ENCODE measurements at places on chromosomes 16 and 17.
A peak's percentile ranks its signal among the peaks of the same experiment; 100 is the strongest.

DNA sequence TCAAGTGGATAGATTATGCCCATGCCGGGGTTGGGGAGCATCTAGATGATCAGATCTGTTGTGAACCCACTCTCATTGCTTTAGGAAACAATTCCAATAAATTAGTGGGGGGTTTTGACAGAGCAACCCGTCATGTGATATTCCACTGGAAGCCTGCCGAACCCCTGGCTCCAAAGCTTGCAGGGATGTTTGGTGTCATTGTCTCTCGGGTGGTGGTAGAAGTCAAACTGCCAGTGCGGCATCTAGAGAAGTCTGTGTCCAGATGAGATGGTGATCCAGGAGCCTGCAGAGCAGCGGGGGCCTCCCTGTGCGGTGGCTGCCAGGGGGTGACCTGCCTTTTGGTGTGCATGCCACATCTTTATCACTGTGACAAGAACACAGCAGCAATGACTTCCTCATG, 91.7 kb downstream of the SHISA6 start:
- DNase-seq = no peak

DNA sequence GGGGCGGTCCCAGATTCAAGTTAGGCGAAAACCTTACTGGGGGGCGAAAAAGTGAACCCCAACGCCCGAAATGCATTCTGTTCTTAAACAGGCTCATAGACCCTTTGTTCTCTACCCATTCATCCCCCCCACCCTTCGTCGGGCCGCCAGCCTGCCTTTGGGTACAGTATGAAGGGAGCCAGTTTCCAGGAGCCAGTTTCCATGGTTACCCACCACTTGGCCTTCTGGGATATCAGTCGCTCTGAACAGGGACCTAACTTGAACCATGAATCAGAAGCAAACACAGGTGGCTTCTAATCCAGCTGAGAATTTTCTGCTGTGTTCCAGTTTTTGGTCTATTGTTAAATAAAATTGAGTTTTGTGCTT, 532 bp downstream of the DHX40 start:
- peak; percentile 29 for DNase-seq

- DNase-seq = no peak
These were observed 21.1 kb downstream of the KRT23 start for GRCh38 chr17:40916366-40916765.

GRCh38 chr17:79657861-79658810, 47.3 kb upstream of the RBFOX3 start:
- no peak for DNase-seq

DNA sequence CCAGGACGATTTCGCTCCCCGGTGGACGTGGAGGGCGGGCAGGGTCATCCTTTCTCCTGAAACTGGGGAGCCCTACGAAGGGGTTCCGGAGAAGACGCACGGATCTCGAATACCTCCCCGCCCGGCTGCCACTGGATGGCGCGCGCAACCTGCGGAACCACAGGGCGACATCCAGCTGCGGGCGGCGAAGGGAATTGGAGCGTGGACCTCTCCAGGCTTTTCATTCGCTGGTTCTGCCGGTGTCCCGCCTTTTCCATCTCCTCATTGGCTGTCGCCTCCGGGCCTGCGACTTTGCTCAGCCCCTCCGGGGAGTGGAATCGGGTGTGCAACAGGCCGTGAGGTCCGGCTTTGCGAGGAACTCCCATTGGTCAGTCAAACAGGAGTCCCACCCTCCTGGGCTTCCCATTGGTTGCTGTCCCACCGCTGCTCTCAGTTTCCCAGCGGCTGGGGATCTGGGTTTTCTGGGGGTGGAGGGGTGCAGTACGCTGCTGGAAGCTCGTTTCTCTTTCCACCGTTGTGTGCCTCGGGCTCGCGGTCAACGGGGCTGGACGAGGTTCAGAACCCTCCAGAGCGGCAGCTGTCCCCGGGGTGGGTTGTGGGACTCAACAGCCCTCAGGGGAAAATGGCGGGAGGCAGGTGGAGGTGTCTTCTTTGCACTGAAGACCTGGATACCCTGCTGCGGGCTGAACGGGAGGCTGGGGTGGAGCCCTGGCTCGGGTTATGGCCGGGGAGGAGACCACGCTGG, 14.5 kb downstream of the OR1D5 start:
- peak; percentile 91 for DNase-seq

DNA sequence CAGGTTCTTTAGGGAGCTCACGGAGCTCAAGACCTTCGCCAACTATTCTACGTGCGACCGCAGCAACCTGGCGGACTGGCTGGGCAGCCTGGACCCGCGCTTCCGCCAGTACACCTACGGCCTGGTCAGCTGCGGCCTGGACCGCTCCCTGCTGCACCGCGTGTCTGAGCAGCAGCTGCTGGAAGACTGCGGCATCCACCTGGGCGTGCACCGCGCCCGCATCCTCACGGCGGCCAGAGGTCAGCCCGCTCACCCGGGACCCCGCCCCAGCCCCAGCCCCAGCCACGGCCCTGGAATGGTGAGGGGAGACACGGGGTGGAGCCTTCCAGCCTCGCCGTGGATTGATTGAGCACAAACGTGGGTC, 13.5 kb downstream of the SARM1 start:
- no peak for DNase-seq

DNA sequence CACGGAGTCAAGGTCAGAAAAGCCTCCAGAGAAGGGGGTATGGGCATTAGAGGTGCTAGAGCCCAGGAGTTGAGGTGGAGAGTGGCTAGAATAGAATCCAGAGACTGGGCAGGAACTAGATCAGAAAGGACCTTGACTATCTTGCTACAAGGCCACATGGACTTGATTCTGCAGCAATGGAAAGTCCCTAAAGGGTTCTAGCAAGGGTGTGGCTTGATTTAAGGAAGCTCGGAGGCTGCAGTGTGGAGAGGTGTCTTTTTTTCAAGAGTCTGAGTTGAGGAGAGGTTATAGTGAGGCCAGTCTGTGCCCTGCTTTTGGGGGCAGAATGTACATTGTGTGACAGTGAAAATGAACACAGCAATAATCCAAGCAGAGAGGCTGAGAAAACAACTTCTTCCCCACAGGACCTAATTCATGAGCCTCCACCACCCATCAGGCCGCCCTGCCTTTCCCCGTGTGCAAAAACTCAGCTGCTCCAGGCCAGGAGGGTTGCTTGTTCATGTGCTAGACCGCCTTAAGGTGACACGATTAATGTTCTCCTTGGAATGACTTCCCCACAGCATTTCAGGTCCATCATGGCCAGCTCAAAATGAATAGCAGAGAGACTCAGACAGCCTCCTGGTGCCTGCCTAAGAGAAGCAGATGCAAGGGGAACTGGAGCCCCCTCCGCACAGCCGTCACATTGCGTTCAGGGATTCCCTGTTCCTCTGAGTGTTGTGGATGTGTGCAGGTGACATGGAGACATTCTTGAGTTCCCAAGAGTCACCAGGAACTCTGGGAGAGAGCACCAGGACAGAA, 8.7 kb upstream of the BEAN1 start:
- no peak for DNase-seq

GRCh38 chr16:75789237-75789636, 62.9 kb upstream of the CPHXL start:
- DNase-seq = peak; percentile 10

GRCh38 chr17:74128456-74129211, 74.8 kb upstream of the RPL38 start:
- DNase-seq = no peak

DNA sequence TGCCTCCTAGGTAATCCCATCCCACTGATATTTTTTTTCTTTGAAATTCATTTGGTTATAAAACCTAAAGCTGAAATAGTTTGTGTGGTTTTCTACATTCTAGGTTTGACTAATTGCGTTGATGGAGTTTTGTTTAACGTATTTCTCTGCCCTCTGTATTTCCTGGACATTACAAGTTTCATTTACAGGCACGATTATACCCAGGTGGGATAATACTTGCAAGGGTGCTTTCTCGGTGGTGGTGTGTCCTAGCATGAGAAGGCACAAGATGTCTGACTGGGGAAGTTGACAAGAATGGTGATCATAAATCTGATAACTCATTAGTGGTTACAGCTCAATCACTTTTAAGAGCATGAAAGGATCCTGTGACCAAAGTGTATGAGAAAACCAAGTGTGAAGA, 45.0 kb downstream of the DYNLRB2 start:
- no peak for DNase-seq

DNA sequence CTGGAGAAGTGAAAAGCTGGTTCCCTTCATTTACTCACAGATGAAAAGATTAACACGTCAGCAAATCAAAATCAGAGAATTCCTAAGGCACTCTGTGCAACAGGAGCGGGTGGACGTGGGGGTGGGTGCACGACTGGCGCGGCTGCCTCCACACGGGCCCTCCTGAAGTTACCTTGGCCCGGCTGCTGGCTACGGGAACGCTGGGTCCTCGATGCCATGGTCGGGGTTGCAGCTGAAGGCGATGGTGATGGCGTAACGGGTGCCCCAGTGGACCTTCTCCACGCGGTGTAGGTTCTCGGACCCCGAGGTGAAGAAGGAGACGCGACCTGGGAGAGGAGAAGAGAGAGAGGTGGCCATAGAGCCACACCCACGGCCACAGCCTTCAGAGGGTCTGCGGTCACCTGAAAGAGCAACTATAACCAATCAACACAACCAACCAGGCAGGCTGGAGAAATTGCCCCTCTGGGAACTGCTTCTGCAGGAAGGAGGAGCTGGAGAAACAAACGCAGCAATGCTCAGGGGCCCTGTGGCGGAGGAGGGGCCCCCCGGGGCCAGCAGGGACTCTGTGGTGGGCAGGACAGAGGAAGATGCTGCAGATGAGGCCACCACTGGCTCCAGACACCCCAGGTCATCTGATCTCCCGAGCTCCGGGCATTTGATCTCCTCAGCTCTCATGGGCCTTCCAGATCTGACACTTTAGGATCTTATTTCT, 20.8 kb downstream of the UTS2R start:
- DNase-seq = no peak

DNA sequence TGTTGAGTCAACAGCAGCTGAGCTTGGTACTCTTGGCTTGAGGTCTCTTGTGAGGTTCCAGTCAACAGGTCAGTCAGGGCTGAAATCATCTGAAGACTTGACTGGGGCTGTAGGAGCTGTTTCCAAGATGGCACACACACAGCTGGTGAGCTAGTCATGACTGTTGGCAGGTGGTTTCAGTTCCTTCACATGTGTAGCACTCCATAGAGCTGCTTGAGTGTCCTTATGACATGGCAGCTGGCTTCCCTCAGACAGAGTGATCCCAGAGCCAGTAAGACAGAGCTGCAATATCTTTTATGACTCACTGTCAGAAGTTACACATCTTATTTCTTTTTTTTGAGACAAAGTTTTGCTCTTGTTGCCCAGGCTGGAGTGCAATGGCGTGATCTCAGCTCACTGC, 19.5 kb upstream of the GAS7 start:
- DNase-seq = no peak

DNA sequence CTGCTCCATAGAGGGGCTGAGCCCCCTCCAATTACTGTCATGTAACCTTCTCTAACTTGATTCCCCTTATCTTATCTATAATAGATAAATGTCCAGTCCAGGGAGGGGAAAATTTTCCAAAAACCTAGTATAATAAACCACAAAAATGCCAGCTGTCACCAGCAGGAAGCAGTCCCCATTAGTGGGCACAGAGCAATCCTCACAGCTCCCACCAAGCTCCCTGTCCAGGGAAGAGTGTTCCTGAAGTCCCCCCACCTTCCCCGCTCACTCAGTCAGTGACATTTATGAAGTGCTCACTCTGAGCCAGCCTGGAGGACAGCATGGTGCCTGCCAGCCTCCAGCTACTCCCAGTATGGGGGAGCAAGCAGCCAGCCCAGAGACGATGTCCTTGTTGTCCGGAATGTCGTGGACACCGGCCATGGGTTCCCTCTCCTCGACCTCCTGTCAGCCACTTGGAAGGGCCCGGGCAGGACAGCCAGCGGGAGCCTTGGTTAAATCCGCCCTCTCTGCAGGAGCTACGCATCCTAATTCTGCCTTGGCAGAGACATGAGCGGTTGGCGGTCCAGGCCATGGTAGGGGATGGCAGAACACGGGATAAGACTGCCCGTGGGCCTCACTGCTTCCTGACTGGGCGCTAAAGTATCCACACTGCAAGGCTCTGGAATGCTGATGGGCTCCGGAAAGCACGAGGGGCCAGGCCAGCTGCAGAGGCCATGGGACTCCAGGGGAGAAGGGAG, 102.0 kb upstream of the CDH5 start:
- DNase-seq = no peak

DNA sequence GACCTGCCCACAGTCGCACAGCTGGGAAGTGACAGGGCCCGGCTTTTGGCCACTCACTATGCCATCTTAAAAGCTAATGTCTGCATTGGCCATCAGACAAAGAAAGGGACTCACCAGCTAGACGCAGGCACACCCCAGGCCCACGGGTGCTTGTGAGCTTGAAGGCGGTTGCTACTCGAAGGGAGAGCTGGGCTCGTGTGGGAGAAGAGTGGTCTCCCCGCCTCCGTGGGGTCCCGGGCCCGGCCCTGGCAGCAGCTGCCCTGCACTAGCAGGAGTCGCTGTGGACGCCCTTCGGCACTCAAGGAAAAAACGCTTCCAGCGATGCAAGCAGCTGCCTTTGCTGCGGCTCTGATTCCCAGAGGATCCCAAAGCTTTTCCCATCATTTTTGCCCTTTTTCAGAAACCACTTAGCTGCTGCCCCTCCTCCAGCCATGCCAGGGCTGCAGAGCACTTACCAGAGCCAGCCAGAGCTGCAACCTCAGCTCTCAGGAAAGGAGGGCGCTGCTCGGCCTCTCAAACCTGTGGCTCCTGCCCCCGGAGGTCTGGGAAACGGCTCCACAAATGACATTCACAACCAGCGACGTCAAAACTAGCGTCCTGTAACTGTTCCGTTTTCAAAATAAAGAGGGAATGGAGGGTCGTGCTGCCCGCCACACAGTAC, 12.3 kb downstream of the TRPV1 start:
- DNase-seq = no peak

GRCh38 chr16:1105888-1106620, 10.0 kb upstream of the C1QTNF8 start:
- DNase-seq = peak; percentile 15

- peak; percentile 81 for DNase-seq
These were observed 113.4 kb upstream of the KCNJ16 start for GRCh38 chr17:69961501-69962145.

DNA sequence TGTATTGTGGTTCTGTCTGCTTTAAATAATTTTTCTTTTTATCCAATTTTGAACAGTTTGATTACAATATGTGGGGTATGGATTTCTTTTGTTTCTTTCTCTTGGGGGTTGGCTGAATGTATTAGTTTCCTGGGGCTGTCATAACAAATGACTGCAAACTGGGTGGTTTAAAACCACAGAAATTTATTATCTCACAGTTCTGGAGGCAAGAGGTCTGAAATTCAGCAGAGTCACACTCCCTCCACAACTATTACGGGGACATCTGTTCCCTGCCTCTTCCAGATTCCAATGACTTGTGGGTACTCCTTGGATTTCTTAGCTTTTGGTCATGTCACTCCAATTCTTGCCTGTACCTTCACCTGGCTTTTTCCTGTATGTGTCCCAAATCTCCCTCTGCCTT, 23.7 kb downstream of the COX11 start:
- no peak for DNase-seq

DNA sequence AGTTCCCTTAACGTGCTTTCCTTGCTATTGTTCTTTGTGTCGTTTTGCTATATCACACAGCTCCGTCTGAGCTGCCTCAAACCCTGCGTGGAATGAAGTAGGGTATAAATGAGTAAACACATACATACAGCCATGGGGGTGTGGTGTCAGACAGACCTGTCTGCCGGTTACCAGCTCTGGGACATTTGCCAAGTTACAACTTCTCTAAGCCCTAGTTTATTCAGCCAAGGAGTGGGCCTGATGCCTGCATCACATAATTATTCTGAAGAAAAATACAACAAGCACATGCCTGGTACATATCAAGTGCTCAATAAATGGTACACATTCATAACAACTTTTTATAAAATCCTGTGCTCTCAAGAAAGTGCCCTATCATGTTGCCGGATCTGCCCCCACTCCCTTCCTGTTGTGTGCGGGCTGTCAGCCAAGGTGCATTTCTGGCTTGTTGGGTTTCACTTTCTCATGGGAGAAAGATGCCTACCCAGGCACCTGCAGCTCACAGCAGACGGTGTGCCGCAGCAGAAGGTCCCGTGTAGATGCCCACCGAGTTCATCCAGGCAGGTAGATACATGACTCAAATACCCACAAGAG, 30.5 kb downstream of the SMPD3 start:
- DNase-seq = no peak
